ENCODE measurements at places on chromosomes 11 and 22.

GRCh38 chr11:3146612-3147256 is 18.4 kb downstream of the OSBPL5 start:
- no peak for DNase-seq

DNA sequence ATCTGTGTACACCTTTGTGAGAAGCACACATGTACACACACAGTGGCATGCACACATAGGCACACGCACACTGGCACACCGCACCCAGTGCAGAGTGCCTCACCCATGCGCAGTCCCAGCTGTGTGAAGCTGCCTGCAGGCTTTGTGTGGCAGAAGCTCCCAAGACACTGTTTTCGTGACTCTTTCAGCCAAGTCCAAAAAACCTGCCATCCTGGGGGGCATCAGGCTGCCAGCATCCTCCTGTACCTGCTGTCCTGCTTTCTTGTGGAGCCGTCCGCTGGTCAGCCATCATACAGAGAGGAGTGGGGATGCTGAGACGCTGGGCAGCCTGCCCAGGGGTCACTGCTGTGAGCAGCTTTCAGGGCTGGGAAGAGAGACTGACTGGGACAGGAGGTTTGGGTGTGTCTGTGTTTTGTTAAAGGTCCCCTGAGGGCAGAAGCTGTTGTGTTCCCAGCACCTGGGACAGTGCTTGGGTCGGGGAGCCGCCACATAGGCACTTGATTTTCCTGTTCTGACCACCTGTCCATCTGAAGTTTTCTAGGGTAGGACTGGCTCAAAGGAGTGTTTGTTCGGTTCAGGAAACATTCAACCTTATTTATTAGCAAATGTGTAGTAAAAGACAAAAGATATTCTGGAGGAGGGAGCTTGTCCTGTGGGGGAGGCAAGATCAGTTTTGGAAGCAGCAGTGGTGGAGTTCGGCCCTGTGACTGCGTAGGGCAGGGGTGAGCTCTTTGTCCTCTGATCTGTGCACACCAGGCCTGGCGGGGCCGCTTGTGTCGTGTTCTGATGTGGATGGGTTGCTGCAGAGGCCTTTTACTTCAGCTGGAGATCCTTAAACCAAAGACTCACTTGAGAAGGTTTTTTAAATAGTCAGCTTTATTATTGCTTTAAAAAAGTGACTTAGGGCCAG is 29.7 kb downstream of the AP2A2 start:
- no peak for DNase-seq

DNA sequence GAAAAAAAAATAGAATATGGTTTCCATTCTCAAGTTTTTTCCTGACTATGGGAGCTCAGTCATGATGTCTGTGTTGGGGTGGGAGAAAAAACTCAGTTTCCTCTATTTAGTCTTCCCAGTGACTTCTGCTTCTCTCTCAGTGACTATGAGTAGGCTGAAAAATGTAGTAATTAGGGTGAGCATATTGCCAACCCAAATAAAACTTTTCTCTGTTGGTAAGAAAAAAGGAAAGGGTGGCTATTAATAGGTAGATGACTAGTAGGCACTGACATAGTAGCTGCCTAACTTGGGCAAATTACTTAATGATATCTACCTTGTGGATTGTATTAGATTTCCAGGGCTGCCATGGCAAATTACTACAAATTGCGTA is 34.2 kb upstream of the BIRC3 start:
- DNase-seq: no peak

- DNase-seq: no peak
Observed at GRCh38 chr22:37972527-37972926, 11.8 kb downstream of the SOX10 start.

GRCh38 chr22:36733271-36733670 is 29.7 kb upstream of the CACNG2 start:
- no peak for DNase-seq

GRCh38 chr11:7490535-7490934 is 5.2 kb downstream of the OLFML1 start:
- no peak for DNase-seq

Measured in NCI-H2081 treated with DMSO at 0.1 percent for 48 hours (cell line).